ENCODE measurements at places on chromosomes 13 and 19.
A peak's percentile ranks its signal among the peaks of the same experiment; 100 is the strongest.

- peak; percentile 63 for DNase-seq
These were observed 26.3 kb downstream of the EPS15L1 start for GRCh38 chr19:16445238-16446107.

DNA sequence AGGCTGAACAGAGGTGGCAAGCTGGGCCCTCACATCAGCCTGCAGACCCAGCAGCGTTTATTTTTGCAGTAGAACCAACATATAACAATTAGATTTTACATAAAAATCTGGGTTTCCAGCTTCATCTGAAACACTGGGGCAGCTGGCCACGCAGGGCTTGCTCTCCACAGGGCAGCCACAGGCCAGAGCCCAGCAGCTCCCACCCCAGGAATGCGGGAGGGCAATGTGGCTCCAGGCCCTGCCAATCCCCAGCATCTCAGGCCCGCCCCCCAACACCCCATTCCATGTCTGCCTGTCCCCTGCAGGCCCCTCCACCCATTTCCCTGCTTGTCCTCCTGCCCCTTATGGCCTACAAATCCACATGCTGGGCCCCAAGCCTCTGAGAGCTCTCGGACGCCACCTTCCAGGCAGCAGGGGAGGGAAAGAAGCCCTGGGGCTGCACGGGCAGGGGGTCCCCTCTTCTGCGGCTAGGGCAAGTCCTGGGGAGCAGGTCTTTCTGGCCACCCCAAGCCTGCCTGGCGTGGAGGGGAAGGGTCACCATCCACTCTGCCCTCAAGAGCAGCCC, 15.0 kb upstream of the VSTM2B start:
- no peak for DNase-seq

GRCh38 chr19:1987197-1988187, 28.0 kb downstream of the BTBD2 start:
- no peak for DNase-seq

- no peak for DNase-seq
These were observed 33.1 kb upstream of the ZNF420 start for GRCh38 chr19:37045140-37045539.

GRCh38 chr19:14265290-14266036, 59.5 kb upstream of the ADGRL1 start:
- DNase-seq: no peak

DNA sequence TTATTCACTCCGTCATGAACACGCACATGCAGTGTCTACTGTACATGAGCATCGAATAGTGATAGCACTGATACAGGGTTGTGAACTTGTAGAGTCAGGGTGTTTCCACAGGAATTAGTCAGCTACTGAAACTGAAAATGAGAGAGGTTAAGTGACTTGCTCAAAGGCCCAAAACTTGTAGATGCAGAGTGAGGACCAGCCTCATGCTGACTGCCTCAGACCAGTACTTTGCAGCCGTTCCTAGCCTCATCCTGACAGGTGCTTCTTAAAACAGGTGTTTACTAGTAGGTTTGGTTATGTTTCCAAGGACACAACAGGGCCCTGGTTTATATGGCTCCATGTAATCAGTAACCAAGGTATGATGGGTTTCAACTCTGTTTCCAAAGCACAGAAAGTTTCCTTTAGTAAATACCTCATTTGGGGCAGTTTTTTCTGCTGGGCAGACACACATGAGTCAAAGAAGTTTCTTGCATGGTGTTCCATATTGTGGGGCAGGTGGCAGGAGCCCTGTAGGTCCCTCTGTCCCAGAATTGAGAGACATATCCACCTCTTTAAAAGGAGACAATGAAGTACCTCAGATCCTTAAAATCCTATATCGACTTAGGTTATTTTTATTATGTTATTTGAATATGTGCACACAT, 16.0 kb downstream of the FGF9 start:
- no peak for DNase-seq

DNA sequence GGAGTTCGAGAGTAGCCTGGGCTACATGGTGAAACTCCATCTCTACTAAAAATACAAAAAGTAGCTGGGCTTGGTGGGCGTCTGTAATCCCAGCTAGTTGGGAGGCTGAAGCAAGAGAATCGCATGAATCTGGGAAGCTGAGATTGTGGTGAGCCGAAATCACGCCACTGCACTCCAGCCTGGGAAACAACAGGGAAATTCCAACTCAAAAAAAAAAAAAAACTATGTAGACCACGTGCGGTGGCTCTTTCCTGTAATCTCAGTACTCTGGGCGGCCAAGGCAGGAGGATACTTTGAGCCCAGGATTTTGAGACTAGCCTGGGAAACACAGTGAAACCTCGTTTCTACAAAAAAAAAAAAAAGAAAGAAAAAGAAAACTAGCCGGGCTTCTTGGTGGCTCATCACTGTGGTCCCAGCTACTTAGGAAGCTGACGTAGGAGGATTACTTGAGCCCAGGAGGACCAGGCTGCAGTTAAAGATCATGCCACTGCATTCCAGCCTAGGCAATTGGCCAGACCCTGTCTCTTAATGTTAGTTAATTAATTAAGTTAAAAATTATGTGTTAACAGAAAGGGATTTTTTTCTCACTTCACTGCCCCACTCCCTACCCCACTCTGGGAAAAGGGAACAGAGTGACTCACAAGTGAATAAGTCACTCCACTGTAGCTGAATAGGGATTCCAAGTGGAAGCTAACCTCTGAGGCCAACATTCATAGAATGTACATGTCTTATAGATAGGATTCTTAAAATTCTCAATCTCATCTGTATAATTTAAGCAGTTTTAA, 2.2 kb downstream of the ZNF83 start:
- no peak for DNase-seq

Data from CD4-positive, alpha-beta T cell treated with Interferon gamma for 1 hour (primary cell).